ENCODE measurements at places on chromosomes 5 and 9.

GRCh38 chr5:6516823-6517222 lies 68.2 kb downstream of the UBE2QL1 start:
- DNase-seq: no peak

- no peak for DNase-seq
These were observed 42.4 kb upstream of the ZBED3 start for GRCh38 chr5:77129391-77129990.

DNA sequence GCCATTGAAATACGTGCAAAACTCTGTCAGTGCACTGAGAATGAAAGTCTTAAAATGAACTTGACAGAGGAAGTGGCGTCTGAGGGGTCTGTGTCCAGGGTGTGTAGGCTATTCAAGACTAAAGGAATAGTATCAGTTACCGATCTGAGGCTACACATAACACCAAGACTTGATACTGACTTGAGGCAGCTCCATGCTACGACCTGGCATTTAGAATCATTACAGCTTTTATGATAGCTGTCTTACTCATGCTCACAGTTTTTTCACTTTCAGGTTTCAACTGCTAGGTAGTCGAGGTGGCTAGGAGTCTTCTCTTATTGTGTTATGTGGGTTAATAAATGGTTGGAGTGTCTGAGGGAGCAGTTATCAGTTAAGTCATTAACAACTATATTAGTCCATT lies 92.8 kb upstream of the SLCO6A1 start:
- DNase-seq: no peak

DNA sequence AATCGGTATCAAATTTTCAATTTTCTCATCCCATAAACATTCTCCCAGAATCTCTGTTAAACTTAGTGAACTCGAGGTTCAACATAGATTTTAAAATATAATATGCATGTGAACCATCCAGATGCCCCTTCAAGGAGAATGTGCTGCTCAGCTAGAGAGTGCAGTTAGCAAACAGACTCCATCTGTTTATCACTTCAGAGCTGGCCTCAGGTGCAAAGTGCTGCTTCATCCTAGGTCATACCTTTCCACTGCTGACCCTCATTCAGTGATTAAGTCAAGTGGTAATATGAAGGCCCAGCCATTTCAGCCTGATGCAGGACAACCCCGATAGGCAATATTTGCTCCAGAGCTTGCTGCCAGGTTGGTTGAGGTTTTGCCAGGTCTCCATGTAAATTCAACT lies 339.0 kb upstream of the POU5F2 start:
- DNase-seq: no peak

DNA sequence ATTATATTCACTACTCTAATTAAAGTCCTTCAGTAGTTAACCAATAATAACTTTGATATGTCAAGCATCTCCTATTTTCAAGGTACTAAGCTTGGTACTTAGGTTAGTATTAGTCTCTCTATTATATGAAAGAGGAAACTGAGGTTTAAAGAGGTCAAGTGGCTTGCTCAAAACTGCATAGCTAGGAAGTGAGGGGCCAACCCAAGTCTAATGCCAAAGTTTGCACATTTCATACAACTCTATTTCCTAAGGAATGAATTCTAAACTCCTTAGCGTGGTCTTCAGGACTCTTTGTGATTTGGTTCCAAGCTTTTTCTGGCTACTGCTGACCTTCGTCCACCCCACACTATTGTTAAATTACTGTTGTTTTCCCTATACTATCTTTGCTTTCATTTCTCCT lies 9.9 kb upstream of the SHOC1 start:
- DNase-seq: no peak

- DNase-seq: no peak
These were observed 23.9 kb downstream of the SRP19 start for GRCh38 chr5:112885001-112885400.

DNA sequence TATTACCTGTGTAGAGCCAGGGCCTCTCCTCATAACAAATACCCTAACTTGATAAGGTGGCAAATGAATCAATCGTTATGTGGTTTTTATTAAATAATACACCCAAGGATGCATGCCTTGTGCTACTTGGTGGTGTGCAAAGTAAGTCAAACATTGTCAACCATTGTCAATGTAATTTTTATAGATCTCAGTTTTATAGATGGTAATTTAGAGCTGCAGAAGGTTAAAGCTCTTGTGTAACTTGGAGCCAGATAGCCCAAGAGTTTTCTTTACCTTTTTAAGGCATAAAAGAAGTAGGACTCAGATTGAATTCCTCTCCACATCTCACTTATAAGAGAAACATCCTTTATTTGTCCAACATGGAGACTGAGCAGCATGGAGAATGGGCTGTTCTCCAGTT lies 304.7 kb downstream of the NTRK2 start:
- no peak for DNase-seq

GRCh38 chr5:133612249-133612860 lies at the start of gene FSTL4:
FSTL4 (minus strand) TSS chr5:133612541.
- no peak for DNase-seq

GRCh38 chr5:146291421-146292074 lies 47.1 kb upstream of the POU4F3 start:
- no peak for DNase-seq

DNA sequence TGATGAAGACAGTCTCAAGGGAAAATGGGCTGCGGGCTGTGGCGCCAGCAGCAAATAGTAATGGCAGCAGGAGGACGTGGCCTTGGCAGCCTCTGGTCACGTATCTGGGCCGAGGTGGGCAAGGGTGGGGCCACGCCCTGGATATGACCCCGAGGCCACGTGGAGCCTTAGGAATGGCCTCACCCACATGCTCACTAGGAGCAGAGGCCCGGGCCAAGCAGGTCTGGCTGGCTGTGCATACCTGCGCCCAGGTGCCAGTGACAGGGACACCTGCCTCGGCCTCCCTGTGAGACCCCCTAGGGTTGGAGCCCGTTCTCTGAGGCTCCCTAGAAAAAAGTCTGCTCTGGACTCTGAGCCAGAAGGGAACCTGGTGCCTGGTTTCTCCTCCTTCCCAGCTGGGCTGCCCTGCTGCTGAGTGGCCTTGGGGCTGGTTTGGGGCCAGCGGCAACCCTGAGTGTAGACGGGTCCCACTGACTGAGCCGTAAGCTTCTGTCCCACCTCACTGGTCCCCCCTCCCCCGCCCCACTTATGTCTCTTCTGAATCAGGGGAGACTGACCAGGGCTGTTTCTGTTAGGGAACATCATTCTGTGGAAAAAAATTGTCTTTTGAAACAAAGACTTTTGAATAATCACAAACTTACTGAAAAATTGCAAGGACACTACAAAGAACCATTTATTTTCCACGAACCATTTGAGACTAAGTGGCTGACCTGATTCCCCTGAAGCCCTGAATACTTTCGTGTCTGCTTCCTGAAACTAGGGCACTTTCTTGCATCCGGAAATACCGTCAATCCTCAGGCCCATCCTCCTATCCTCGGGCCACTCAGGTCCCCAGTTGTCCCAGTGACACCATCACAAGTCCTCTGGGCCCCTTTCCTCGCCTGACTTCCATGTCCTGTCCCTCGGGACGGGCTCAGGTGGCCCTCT lies 60.8 kb downstream of the WNK2 start:
- DNase-seq: no peak

- no peak for DNase-seq
These were observed 448.5 kb upstream of the GRAMD2B start for GRCh38 chr5:125974679-125975078.

GRCh38 chr5:172749881-172750633 lies 20.9 kb downstream of the DUSP1 start:
- DNase-seq: no peak

- no peak for DNase-seq
These were observed 226.3 kb downstream of the AOPEP start for GRCh38 chr9:94952565-94953373.

- DNase-seq: no peak
These were observed 35.7 kb upstream of the SLC36A2 start for GRCh38 chr5:151383011-151383410.

Data from effector CD4-positive, alpha-beta T cell (primary cell).